Frontal cortex (tissue), 4 donors: ENCODE measurements at places on chromosomes 3 and 15. TPM values are rescaled to one million over a fixed set of nuclear protein-coding genes. Genes with fewer than 3 reads are reported as not detected.

CSTA gene
- total RNA-seq = not detected

CD200R1 gene
- total RNA-seq = 0.82 TPM

MYD88 gene
- total RNA-seq = 3.7 TPM

PCNP gene
- total RNA-seq = 124 TPM

TM2D3 gene
- 102 TPM for total RNA-seq

SLC7A14 gene
- total RNA-seq = 6.9 TPM

PRR20G gene
- total RNA-seq = not detected

SPINT1 gene
- total RNA-seq = 1.6 TPM

GOLGA8G gene
- total RNA-seq = not detected

CCR1 gene
- 1.6 TPM for total RNA-seq

CDC25A gene
- total RNA-seq = 4.5 TPM

GOLGA6L24 gene
- not detected for total RNA-seq

CHDH gene
- 1.2 TPM for total RNA-seq

LRRIQ4 gene
- 0.82 TPM for total RNA-seq

C2CD4A gene
- total RNA-seq = under 0.01 TPM
